Activated naive CD8-positive, alpha-beta T cell treated with anti-CD3 and anti-CD28 coated beads, Interleukin-2, amount 10 ng/mL, durations not matched to agents 7 days and 5 days (primary cell): ENCODE measurements at places on chromosomes 3 and 15.

- H3K36me3 ChIP-seq: no peaks in the 10 kb centered on the region
- H3K4me1 ChIP-seq: no peaks in the 10 kb centered on the region
- H3K27me3 ChIP-seq: no peaks in the 10 kb centered on the region
- H3K27ac ChIP-seq: no peak overlapping the region
- DNase-seq: no peak
Measured at GRCh38 chr3:163328680-163329079, 1749.6 kb downstream of the SI start.

DNA sequence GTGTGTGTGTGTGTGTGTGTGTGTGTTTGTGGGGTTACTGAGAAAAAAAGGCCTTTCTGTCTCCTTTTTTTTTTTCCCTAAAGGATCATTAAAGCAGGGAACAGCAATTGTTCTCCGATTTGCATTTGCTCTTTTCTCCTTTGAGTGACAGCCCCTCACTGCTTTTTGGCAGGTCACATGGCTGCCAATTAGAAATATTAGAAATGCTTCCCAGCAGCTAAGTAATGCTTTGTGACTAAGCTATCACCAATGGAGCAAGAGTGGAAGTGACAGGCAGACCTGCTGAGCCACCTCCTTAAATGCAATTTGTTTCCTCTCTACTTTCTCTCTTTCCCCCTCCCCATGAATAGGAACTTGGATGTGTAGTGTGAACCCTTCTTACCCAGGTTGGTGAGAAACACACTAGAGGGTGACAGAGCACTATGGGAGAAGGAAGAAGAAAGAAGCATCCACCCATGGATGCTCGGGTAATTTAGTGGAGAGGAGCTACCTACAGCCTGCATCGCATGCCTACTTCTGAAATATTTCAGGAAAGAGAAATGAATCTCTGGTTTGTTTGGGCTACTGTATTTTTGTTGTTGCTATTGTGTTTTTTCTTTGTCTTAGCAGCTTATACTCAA lies 165.2 kb upstream of the PDZRN3 start:
- DNase-seq: no peak
- no peaks in the 10 kb centered on the region for H3K36me3 ChIP-seq
- H3K27ac ChIP-seq: no peak overlapping the region
- no peak overlapping the region for H3K4me3 ChIP-seq
- no peaks in the 10 kb centered on the region for H3K27me3 ChIP-seq

GRCh38 chr3:80227216-80227615 lies 459.4 kb upstream of the ROBO1 start:
- no peak overlapping the region for H3K27ac ChIP-seq
- no peak overlapping the region for H3K4me3 ChIP-seq
- H3K27me3 ChIP-seq: no peaks in the 10 kb centered on the region
- H3K4me1 ChIP-seq: no peaks in the 10 kb centered on the region
- H3K36me3 ChIP-seq: no peaks in the 10 kb centered on the region

DNA sequence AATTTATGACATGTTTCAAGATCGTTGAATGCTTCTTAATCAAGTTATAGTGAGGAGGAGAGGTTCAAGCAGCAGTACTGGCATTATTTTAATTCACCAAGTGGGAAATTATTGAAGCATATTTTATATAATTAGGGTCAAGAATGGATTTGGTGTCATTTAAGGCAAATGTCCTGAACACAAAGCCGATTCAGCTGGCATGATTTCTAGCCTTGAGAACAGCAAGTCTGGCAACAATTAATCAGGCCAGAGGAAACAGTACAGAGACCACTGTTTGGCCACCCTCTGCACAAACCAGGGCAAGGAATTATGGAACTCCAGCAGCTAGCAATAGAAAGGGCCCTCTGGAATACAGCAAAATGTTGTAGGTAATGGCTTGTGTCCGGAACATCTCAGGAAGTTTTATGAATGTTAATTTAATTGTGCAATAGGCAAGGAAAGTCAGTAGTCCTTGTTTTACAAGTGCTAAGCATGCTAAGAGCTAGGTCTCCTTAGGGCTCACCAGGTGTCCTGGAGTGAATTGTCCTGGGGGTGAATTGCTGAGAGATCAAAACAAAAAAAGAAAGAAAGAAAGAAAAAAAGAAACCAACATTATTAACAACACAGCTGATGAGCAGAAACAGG lies 38.7 kb upstream of the SNRK start:
- no peak overlapping the region for H3K4me3 ChIP-seq
- no peaks in the 10 kb centered on the region for H3K27me3 ChIP-seq
- no peak for DNase-seq

DNA sequence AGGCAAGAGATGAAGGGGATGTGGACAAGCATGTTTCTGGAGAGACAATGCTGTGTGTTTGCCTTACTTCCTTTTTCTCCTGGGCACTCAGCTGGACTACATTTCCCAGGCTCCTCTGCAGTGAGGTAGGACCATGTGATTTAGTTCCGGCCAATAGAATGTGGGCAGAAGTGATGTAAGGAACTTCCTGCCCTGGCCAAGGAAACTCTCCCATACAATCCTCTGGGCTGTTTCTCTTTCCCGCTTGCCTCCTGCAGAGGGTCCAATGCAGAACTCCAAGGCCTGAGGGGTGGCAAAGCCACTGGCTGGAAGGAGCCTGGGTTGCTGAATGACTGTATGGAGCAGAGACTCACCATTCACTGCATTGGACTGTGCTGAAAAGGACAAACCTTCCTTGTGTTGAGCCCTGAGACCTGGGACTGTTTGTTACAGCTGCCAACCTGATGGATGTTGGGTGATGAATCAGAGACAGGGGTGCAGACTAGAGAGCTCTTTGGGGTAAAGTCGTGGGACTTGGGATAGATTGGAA lies 82.7 kb upstream of the SLC6A6 start:
- H3K27me3 ChIP-seq: peaks cover 12% of the 10 kb centered on the region
- peaks cover 1% of the 10 kb centered on the region for H3K36me3 ChIP-seq
- H3K4me1 ChIP-seq: peaks cover 1% of the 10 kb centered on the region
- DNase-seq: peak; percentile 27
- H3K4me3 ChIP-seq: no peak overlapping the region
- no peak overlapping the region for H3K27ac ChIP-seq
